ENCODE measurements at places on chromosomes 7 and 10. TPM values are rescaled to one million over a fixed set of nuclear protein-coding genes. Genes with fewer than 3 reads are reported as not detected.

EMX2 gene
- 5.7 TPM for total RNA-seq

TIMM23B gene
- 14.3 TPM for total RNA-seq

PHTF2 gene
- 18.2 TPM for total RNA-seq

SYNPO2L gene
- 35.6 TPM for total RNA-seq

ACSL5 gene
- total RNA-seq: 1.7 TPM

ACTL6B gene
- not detected for total RNA-seq

ARMH3 gene
- total RNA-seq: 7.1 TPM

FMC1 gene
- total RNA-seq: 21.1 TPM

CYP2W1 gene
- 0.62 TPM for total RNA-seq

VWDE gene
- total RNA-seq: 1.6 TPM

TCAF2 gene
- total RNA-seq: 9.4 TPM

CACNA2D1 gene
- total RNA-seq: 73.7 TPM

NPFFR1 gene
- not detected for total RNA-seq

SHTN1 gene
- 3.3 TPM for total RNA-seq

CEP41 gene
- 16.3 TPM for total RNA-seq

DKK1 gene
- total RNA-seq: 0.84 TPM

ANKRD61 gene
- total RNA-seq: 0.22 TPM

MBL2 gene
- total RNA-seq: not detected

JMJD1C gene
- 104 TPM for total RNA-seq

ZCWPW1 gene
- 5.2 TPM for total RNA-seq

All from muscle of leg (tissue), 16 donors.